NCI-H1092 treated with DMSO at 0.1 percent for 48 hours (cell line): ENCODE measurements at places on chromosomes 12 and 14.

DNA sequence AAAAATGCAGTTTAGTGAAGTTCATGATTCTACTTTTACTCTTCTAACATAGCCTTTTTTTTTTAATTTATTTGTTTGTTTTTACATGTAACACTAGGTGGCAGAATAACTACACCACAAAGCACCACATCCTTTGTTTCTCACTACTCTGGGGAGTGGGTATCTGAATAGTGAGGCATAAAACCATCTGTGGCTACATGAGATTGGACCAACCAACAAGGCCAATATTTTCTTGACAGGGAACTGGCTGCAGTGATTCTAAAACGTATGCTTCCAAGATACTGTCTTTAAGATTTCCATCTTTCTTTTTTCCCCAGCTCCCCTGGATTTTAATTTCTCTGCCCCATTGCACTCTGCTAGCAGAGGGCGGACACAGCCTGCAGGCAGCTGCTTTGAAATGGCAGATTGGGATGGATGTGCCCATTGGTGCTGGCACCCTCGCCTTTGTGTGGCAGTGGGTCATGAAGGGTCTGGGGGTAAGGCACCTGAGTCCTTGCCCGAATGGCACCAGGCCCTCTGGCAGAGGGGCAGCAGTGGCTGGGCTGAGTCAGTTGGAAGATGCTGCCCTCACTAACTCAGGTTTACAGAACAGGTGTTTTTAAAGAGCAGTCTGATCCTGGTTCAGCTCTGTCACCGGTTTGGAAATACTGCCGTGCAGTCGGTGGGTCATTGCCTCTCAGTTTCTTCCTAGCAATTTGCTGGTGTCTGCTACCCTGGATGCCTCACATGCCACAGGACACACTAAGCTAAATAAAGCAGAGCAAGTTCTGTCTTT, 429.1 kb downstream of the RAD51B start:
- peak; percentile 86 for DNase-seq

DNA sequence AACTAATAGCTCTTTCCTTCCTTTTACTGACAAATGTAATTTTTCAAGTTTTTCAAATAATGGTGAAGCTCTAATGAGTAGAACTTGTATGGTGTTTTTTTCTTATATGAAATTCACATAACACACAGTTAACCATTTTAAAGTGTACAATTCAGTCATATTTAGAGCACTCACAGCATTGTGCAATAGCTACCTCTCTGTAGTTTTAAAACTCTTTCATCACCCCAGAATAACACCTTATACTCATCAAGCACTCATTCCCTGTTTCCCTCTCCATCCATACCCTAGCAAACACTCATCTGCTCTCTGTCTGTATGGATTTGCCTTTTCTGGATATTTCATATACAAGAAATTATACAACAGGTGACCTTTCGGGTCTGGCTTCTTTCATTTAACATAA, 207.9 kb upstream of the SLC38A2 start:
- DNase-seq = no peak

- no peak for DNase-seq
Measured at GRCh38 chr12:104730763-104731162, 227.3 kb downstream of the SLC41A2 start.

DNA sequence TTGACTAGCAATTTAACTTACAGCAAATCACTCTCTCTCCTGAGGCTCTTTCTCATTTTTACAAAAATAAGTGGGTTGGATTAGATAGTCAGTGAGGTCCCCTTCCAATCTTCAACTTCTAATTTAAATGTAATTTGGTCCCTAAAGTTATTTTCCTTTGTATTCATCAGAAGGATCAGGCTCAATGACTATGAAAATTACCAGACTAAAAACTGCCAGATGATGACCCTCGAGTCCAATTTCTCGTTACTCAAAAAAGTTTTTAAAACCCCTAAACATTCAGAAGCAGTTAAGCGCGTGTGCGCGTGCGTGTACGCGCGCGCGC, 34.7 kb downstream of the DICER1 start:
- no peak for DNase-seq

GRCh38 chr14:77988970-77989369, 181.2 kb upstream of the NRXN3 start:
- DNase-seq = no peak

DNA sequence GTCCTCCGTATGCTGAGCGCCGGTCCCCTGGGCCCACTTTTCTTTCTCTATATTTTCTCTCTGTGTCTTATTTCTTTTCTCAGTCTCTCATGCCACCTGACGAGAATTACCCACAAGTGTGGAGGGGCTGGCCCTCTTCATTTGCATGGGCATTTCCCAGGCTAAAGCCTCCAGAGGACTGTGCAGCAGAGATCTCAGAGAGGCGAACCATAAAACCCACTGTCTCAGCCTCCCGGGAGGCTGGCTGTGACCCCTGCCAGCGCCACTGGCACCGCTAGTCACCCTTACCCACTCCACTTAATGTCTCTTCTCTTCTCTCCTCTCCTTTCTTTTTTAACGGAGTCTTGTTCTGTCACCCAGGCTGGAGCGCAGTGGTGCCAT, 7.1 kb upstream of the SERPINA9 start:
- DNase-seq = no peak

GRCh38 chr12:47739297-47739696, 14.0 kb upstream of the ENDOU start:
- DNase-seq = no peak

DNA sequence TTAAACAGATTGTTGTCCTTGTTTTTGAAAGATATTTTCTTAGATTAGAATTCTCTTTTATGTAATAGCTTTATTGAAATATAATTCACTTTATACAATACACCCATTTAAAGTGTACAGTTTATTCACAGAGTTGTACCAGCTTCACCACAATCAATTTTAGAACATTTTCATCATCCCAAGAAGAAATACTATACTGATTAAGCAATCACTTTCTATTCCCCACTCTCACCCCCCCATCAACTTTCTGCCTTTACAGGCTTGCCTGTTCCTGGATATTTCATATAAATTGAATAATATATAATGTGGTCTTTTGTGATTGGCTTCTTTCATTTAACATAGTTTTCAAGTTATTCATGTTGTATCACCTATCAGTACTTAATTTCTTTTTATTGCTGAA, 44.4 kb downstream of the ARHGAP5 start:
- no peak for DNase-seq

DNA sequence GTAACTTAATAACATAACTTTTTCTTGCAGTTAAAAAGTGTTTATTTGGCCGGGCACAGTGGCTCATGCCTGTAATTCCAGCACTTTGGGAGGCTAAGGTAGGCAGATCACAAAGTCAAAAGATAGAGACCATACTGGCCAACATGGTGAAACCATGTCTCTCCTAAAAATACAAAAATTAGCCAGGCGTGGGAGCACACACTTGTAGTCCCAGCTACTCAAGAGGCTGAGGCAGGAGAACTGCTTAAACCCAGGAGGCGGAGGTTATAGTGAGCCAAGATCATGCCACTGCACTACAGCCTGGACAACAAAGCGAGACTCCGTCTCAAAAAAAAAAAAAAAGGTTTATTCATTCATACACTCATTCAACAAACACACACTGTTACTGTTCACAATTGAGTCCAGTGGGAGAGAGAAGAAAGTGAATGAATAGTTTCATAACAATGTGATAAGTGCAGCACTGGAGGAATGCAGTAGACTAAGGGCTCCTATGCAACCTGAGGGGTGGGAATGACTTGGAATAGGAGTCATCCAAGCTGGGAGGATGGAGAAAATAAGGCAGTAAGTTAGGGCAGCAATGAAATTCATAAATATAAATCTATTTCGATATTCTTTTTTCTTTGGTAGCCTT, 19.8 kb downstream of the DAD1 start:
- DNase-seq = no peak

GRCh38 chr12:8665759-8666158, 3.1 kb upstream of the MFAP5 start:
- no peak for DNase-seq

- no peak for DNase-seq
Measured at GRCh38 chr14:68599896-68600610, 192.8 kb downstream of the ZFP36L1 start.
